ENCODE measurements at places on chromosomes 16 and 17.

- no peak for DNase-seq
Measured at GRCh38 chr17:19494961-19495806, 38.5 kb upstream of the SLC47A1 start.

- DNase-seq, result no peak
Measured at GRCh38 chr16:12773221-12773620, 30.5 kb downstream of the CPPED1 start.

DNA sequence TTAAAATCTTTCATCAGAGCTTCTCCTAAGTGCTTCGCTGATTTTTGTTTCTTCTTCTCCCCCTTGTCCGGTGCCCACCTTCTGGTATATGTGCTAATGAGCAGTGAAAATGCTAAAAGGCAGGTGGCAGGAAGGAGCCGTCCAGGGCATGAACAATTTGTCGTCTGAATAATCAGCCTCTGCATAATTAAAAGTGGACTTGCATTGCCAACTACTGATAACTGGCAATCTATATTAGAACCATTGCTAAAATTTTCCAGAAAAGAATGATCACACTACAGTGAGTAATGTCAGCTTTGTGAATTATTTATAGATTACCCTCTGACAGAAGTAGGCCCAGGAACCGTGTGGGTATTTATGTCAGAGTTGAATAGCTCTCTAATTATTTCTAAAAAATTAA is 28.1 kb downstream of the SERPINF1 start:
- peak; percentile 16 for DNase-seq

DNA sequence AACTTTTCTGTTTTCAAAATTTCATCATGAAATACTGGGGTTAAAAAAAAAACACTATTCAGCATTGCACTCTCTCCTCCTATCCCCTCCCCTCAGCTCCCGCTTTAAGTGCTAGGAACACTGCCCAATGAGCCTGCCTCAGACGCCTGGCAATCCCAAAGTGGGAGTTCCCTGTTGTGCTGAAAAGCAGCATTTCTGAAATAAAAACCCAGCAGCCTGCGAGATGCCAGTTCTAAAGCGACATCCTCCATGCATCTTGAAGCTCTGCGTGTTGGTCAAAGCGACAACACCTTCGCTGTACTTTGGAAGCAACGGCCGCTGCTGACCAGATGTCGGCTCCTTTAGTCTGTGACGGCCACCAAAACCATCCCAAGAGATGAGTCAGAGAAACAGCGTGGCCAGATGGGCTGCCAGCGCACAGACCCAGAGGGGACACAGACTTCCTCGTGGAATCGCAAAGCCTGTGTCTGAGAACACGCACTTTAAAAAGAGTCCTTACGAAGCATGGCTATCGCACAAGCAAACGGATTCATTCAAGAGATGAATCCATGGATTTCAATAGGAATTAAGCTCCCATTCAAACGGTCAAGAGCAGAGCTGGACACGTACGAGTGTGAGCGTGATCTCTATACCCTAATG is 32.8 kb downstream of the FBXO31 start:
- DNase-seq, result no peak

DNA sequence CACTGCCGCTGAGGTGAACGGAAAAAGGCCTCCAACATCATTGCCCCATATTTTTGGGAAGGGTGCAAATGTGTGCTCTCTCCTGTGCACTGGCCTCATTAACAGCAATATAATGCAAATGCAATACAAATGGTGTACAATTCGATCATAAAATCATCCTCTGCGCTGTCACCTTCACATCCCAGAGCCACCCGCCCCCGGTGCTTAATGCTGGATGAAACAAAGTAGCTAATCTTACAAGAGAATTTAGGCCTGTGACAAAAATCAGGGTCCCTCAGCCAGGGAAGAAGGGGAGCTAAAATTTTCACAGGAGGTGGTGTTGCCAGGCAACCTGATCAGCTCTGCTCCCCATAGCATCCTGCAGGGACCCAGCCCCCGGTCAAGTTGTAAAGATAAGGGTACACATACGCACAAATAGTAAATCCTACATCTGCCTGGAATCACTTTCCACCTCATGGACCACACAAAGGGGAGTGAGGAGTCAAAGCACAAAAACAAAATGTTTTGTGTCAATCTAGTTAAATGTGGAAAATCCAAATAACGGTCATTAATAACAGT is 3.0 kb downstream of the TBC1D16 start:
- no peak for DNase-seq

GRCh38 chr17:57550668-57551315 is 194.3 kb downstream of the CCDC182 start:
- no peak for DNase-seq

DNA sequence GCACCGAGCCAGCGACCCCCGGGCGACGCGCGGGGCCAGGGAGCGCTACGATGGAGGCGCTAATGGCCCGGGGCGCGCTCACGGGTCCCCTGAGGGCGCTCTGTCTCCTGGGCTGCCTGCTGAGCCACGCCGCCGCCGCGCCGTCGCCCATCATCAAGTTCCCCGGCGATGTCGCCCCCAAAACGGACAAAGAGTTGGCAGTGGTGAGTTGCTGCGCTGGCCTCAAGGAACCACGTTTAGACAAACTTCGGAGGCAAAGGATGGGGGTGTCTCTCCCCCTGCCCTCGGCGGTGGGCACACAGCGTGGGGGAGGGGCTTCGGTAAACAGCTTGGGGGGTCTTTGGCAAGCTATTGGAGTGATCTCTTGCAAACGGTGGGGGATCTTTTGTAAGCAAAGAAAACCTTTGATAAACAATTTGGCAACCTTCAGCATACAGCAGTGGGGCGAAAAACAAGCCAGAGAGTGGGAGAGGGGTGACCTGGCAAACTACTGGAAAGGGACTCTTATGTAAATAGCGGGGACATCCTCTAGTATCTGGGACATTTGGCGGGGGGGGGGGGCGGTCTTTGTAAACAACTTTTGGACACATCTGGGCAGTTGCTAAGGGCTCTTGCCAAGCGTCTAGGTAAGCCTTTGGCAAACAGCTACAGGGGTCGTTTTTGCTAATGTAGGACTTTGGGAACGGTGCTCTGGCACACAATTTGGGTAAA is 587 bp downstream of the MMP2 start:
- DNase-seq, result no peak

Data from suppressor macrophage treated with lipopolysaccharide for 4 hours (primary cell).